ENCODE measurements at places on chromosomes 16 and 17. TPM values are rescaled to one million over a fixed set of nuclear protein-coding genes. Genes with fewer than 3 reads are reported as not detected.

GRCh38 chr16:2702871-2703745, 16.9 kb downstream of the PRSS27 start:
- DNase-seq, result peak; percentile 80

Gene ZNF785
- 7.6 TPM for total RNA-seq

Gene RTN4RL1
- total RNA-seq, result 3.2 TPM

Gene UBE2Z
- total RNA-seq, result 37.4 TPM

DNA sequence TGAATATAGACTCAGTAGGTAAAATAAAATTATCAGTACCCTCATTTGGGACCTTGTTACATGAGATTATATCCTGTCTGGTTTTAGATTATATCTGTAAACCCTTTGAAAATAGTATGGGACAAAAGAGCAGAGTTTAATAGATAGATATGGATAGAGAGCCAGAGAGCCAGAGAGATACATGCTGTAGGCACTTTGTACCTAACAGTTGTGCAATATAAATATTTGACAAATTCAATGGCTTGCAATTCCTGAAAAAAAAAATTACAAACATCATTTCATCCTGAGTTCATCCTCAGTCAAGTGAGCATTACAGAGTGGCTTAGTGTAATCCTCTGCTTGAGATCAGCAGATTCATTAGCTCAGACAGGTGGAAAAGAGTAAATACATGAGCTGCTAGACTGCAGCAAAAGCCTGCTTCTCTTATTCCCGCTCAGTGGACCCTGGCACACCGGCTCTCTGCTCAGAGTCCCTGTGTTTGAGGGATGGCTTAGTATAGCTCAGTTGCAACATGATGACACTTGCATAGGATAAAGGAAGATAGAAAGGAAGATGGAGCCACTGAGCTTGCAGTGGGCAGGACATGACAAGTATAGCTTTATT, 931.6 kb upstream of the GOT2 start:
- no peak for DNase-seq

DNA sequence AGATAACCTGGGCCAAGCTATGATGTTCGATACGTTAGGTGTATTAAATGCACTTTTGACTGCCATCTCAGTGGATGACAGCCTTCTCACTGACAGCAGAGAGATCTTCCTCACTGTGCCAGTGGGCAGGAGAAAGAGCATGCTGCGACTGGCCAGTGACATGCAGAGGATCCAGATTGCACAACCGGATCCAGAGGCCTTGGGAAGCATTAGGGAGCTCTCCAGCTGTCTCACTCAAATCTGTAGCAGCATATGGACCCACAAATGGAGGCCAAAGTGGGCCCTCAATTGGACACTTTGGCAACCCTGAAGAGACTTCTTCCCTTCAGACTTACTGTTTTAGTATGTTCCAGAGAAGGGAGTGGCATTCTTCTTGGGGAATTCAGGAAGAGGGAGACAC, 20.9 kb downstream of the PDZD9 start:
- DNase-seq, result no peak

DNA sequence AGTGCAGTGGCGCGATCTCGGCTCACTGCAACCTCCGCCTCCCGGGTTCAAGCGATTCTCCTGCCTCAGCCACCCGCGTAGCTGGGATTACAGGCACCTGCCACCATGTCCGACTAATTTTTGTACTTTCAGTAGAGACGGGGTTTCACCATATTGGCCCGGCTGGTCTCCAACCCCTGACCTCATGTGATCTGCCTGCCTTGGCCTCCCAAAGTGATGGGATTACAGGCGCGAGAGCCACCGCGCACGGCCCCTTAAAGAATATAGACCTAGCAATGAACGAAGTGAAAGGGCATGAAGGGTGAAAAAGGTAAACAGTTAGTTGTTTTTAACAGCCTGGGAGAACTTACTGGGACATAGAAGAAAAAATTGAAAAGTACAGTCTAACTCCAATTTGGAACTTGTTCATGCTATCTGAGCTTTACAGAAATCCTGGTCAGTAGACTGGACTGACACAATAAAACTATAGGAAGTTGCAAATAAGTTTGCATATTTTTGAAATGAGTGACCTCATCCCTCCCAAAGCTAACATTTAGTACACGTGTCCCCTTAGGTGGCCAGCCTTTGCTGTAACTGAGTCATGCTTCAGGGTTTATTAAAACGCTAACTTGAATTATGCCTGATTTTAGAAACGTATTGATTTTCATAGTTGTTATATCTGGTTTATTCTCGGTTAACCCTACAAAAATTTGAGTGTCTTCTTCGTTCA, 1.8 kb downstream of the COG1 start:
- DNase-seq, result no peak

GRCh38 chr17:27562777-27563455, 68.1 kb upstream of the LGALS9 start:
- no peak for DNase-seq

Gene HOXB1
- total RNA-seq, result not detected

- no peak for DNase-seq
Observed at GRCh38 chr16:13554005-13554404, 365.9 kb upstream of the ERCC4 start.

- DNase-seq, result no peak
Observed at GRCh38 chr16:72226136-72226535, 54.2 kb upstream of the PMFBP1 start.

DNA sequence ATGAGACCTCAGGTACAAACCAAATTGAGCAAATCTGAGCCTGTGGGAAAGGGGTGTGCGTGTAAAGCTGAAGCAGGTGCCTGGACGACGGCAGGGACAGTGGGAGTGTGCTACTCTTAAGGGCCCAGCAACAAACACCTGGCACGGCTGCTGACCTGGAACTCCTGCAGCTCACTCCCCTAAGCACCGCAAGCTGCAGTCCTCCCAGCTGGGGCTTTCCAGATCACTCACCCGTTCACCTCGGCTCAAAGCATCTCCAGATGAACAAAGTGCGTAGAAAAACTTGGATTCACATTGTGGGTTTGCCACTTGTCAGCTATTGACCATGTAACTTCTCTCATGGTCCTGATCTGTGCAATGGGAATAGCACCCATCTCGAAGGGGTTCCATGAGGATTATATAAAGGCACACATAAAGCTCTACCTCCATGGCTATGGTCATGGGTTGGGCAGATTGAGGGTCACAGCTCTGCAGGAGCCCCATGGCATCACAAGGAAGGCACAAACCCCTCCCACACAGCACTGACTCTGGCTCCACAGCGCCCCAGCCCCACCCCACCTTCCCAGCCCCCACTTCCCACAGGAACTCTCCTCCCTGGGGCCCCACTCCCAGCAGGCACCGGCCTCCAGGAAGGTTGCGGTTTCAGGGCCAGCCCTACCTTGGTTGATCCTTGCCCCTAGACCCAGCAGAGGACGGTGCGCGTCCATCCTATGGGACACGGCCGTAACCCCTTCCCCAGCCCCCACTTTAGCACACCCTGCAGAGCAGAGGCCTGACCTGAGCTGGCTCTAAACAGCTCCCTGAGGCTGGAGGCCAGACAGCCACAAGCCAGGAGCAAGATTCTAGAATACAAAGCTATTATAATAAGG, 21.9 kb downstream of the ST3GAL2 start:
- peak; percentile 40 for DNase-seq

GRCh38 chr16:87603684-87604633, 1.7 kb downstream of the JPH3 start:
- no peak for DNase-seq

Gene MEOX1
- 11.1 TPM for total RNA-seq

Gene PITPNM3
- 0.46 TPM for total RNA-seq

- no peak for DNase-seq
Observed at GRCh38 chr17:45824475-45824874, 20.2 kb upstream of the SPPL2C start.

DNA sequence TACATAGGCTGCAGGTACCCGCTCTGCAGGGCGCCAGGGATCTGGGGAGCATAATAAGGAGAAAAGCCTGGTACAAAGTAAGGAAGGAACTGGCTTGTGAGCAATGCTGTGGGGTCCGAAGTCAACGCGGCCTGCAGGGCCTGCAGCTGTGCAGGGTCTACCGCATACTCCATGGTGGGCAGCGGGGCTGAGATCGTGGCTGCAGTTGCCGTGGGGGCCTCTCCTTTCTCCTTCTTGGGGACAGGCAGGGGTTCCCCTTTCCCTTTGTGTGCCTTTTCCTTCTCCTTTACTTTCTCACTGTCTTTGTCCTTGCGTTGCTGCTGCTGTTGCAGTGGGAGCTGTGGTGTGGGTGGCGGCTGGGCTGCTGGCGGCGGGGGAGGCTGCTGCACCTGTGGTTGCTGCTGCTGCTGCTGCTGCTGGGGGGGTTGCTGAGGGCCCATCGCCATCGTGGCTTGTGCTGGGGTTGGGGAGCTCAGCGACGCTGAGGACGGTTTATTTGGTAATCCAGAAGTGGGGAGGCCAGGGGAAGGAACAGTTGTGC, 259.6 kb downstream of the ZFHX3 start:
- DNase-seq, result peak; percentile 45

GRCh38 chr17:6374271-6374691, 60.6 kb downstream of the AIPL1 start:
- DNase-seq, result no peak

- DNase-seq, result no peak
Observed at GRCh38 chr16:1073566-1074378, 1.2 kb downstream of the SSTR5 start.

DNA sequence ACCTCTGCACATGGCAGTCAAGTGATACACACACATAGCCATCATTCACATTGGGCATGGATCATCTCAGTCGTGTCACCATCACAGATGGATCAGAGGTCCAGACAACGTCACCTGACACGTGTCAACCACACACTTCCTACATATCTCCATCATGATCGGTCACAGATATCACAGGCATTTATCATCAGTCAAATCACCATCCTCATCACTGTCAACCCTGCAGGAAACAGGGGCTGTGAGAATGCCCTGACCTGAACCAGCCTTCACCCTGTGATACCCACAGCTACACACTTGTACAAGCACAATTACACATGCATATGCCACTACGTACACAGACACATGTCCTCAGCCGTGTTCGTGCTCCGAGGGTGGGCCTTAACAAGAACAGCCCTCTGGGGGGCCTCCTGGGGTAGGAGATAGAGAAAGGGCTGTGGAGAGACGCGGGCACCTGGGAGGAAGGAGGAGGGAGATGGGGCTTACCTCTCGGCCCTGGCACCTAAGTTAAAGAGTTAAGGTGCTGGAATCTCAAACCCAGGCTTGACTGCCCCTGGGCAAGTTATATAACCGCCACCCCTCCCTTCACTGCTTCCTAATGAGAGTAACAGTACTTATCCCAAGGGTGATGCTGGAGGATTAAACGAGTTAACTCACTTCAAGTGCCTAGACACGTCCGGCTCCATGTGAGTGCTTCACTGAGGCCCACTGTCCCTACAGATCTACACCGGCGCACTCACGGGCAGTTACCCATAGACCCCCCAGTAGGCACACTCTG, 1.1 kb downstream of the SLC12A4 start:
- no peak for DNase-seq

DNA sequence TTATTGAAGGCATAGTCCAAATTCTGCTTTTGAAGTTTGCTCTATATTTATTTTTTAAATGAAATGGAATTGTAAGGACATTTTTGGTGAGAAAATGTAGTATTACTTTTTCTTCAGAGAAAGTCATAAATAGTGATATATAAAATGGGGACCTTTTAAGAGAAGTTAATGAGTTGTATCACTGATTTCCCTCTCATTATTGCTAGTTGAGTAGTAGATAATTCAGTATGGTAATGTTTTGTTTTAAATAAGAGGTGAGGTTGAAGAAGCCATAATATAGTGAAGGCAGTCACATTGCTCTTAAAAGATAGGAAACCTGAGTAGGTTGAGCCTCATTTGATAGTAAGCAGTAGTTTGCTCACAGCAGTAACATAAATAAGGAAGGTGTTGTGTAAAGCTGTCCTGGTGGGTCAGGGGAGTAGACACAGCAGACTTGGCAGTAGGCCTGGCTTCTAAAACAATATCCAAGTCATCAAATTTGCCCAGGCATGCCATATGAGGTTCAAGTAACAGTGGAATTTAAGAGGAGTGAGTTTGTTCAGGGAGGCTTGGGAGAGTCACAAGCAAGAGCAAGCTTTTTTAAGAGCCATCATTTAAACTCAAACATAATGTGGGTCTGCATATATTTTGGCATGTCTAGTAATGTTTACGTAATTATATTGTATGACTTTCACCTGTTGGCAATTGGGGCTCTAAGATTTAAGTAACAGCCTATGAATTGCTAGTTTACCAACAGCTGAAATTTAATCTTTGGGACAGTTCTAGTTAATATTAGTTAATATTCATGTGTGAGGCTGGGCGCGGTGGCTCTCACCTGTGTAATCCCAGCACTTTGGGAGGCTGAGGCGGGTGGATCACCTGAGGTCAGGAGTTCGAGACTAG, 6.5 kb downstream of the NFATC3 start:
- no peak for DNase-seq

Gene RNF167
- 91.8 TPM for total RNA-seq

- no peak for DNase-seq
Observed at GRCh38 chr16:66961914-66962313, 848 bp downstream of the CES3 start.

Gene SALL1
- 0.08 TPM for total RNA-seq

Gene GCGR
- not detected for total RNA-seq

GRCh38 chr17:73439597-73439996, 127.8 kb upstream of the CDC42EP4 start:
- DNase-seq, result no peak

Gene ZNF598
- total RNA-seq, result 18.5 TPM

- peak; percentile 82 for DNase-seq
Observed at GRCh38 chr17:58531661-58532554, 17.5 kb upstream of the MTMR4 start.

Gene CHD9NB
- total RNA-seq, result 1.4 TPM

Gene TBC1D3C
- not detected for total RNA-seq

DNA sequence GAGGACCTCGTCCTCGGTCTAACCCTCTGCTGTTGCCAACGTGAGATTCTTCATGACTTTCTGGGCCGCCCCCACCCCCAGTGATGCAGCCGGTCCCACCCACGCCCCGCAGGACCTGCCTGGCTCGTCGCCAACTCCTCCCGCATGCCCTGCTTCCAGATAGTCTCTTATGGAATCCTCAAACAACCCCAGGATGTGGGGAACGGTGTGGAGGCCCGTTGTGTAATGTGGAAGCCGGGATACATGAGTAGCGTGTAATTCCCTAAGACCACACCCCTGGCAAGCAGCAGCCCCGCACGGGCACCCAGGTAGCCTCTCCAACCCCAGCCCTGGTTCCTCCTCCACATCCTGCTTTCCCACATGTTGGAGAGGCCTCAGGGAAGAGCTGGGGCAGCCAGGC, 275.9 kb downstream of the C16orf95 start:
- DNase-seq, result no peak

- no peak for DNase-seq
Observed at GRCh38 chr16:80807906-80808305, 3.5 kb upstream of the CDYL2 start.

GRCh38 chr16:19607616-19608280, 52.2 kb downstream of the VPS35L start:
- DNase-seq, result no peak

DNA sequence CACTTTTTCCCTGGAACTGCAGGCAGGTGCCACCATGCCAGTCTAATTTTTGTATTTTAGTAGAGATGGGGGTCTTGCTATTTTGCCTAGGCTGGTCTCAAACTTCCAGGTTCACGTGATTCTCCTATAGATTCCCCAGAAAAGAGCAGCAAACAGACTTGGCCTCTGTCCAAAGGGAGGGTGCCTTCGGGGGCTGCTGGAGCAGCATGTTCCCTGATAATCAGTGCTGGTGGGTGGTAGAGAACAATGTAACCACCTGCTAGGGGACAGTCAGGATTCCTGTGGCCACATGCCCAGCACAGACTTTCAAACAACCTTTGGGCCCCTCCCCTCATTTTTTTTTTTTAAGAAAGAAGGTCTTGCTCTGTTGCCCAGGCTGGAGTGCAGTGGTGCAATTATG, 14.2 kb upstream of the CCNF start:
- DNase-seq, result no peak
